Islet precursor cell (in vitro differentiated cells): ENCODE measurements at places on chromosomes 7 and 10.
A peak's percentile ranks its signal among the peaks of the same experiment; 100 is the strongest.

GRCh38 chr10:118565301-118566075 is 30.0 kb downstream of the PRLHR start:
- DNase-seq, result peak; percentile 30

DNA sequence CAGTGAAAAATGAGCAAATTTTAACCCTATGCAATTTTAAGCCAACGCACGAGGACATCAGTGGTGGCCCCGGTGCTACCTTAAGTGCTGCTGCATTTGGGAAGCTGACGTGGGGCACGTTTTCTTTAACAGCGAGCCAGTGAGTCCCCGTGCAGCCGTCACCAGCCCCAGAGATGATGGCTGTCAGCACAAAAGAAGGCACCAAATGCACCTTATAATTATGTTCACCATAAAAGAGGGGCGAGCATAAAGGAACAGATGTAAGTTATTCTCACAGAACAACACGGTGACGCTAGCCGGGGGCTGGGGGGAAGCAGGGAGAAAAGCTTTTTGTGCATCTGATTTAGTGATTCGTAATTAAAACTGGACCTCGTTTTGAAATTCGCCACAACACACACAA is 260.1 kb downstream of the DNAJB6 start:
- DNase-seq, result no peak

GRCh38 chr7:25929448-25929847 is 222.6 kb upstream of the NFE2L3 start:
- DNase-seq, result no peak

GRCh38 chr10:90652519-90652918 is 205.3 kb downstream of the HTR7 start:
- peak; percentile 56 for DNase-seq

GRCh38 chr7:127736511-127736910 is 84.5 kb downstream of the SND1 start:
- no peak for DNase-seq

GRCh38 chr7:159139202-159139601 is 5.5 kb downstream of the VIPR2 start:
- peak; percentile 12 for DNase-seq

GRCh38 chr7:50101873-50102272 is 8.8 kb upstream of the ZPBP start:
- DNase-seq, result no peak

DNA sequence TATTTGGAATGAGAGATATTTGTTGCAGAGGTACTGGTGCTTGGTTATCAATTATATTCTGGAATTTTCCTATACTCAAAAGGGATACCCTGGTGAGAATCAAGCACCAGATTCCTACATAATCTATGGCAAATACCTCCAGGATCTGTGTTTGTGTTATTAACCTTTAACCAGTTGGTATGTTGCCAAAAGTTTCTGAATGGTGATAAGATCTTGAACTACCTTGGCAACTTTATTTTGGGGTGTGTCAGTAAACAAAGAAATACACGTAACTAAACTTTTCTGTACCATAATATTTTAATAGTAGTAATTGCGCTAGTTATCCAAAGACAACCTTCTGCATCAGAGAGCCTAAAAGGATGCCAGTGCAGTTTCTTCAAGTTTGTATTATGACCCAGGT is 13.4 kb downstream of the SCIN start:
- DNase-seq, result no peak

DNA sequence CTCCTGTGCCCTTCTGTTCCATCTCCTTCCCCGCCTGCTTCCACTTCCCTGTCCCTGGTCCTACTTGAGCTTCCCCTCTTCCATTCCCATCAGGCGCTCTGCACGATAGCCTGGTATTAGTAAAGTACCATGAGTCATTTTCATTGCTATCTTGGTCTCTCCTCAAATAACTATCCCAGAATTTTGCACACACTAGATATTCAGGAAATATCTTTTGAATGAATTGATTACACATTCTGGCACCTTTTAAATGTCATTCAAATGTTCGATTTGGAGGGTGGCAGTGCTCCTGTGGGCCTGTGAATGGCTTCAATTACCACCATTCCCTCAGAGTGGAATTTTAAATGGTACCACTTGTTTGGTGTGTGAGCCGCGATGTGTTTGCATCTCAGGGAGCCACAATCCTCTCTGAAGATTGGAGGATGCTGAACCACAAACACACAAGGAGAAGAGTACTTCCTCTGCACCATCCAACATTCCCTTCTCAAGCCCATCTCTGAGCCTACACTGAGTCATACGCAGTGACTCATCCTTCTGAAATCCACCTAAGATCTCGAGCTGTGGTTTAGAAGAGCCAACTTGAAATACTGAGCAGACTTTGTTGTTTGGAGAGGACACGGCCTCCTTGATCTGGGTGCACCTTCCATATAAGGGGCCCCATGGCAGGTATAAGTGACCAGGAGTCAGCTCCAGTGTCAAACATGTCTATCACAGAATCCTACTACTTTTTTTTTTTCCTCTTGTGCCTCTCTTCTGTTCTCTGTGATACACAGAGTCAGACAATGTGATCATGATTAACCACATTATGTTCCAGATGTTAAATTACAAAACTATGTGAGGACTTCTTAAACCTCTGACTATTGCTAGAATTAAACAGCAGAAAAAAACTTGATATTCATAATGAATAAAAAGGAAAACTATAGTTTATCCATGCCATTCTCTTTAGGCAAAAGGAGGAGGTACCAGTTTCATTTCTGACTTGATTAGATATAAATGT is 81.9 kb downstream of the BMPER start:
- peak; percentile 97 for DNase-seq

GRCh38 chr10:30978843-30979242 is 52.8 kb downstream of the ZNF438 start:
- DNase-seq, result no peak

- no peak for DNase-seq
Observed at GRCh38 chr7:44120395-44120794, 3.0 kb downstream of the POLD2 start.

DNA sequence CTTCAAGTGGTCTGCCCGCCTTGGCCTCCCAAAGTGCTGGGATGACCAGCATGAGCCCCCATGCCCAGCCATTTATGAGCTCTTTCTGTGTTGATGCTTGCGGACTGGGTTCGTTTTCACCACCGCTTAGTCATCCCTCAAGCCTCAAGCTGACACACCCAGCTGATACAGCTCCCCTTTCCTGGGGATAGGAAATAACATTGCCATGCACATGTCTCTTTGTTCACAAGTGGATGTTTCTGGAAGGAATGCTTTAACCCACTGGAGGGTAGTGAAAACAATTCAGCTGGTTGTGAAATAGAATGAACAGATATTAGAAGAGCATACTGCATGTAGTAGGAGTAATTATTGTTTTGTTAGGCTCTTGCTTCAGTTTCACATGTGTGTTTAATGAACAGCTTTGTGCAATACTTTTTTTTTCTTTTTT is 8.5 kb upstream of the METTL27 start:
- peak; percentile 86 for DNase-seq

- DNase-seq, result no peak
Observed at GRCh38 chr7:4650433-4651047, 31.6 kb upstream of the FOXK1 start.

DNA sequence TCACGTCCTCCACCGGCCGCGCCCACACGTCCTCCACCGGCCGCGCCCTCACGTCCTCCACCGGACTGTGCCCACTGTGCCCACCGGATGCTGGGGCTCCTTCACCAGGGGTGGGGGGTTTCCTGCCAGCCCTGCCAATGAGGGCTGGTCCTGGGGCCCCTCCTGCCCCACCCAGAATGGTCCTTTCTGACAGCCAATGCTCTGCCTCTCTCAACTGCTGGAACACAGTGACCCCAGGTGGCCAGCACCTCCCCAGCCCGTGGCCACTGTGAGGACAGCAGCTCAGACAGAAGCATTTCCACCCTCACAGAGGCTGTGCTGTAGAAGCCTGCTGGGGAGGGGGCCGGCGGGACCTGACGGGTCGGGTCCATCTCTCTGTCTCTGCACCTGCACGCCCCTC is 90.1 kb upstream of the DNAAF5 start:
- DNase-seq, result no peak

DNA sequence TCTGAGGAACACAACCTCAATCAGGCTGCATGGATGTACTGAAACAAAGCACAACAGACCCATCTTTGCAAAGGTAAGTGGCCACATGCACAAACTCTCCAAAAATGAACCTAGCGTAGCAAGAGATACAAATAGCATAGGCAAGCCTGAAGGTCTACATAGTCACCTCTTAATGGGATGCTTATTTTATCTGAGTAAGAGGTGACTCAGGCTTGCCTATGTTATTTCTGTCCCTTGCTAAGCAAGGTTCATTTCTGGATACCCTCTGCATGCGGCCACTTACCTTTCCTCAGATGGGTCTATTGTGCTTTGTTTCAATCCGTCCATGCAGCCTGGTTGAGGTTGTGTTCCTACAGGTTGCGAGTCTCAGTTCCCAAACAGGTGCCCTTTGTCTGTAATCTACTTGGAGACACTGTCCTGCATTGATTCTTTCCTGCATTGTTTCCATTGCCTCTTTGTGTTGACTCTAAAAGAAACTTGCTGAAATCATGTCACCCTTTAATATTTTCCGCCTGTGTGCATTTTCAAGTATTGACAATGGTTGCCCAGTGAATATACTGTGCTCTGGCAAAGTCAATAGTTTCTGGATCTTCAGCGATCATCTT is 291.8 kb upstream of the LYZL1 start:
- no peak for DNase-seq

GRCh38 chr7:149703044-149703650 is 70.2 kb downstream of the ZNF467 start:
- no peak for DNase-seq

DNA sequence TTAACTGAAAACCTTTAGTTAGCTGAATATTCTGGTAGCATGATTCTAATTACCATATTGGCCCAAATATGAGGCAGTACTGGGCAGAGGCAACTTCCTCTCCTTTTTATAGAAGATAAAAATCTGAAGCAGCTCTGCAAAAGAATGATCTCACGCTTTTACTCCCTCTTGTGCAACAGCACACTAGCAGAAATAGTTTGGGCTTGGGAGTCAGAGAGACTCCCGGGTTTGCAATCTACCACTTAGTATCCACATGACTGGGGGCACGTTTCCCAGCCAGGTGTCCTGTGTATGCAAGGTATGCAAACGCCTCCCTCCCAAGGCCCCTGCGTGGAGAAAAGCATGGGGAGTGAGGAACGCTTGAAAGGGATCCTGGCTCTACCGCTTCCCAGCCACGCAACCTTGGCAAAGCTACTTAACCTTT is 47.2 kb upstream of the RHEB start:
- peak; percentile 88 for DNase-seq

DNA sequence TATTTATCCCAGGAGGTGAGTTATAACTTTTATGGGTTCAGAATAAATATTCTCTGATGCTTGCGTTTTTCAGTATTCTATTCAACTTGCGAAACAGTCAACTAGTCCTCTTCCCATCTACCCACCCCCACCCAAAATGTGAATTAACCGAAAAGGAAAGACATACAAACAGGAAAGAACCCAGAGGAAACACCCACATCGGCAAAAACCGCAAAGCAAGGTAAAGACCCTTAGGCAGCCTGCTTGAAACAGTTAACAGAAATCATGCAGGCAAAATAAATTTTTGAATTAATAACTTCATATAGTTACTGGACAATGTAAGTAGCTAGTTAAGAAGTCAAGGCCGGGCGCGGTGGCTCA is 5.4 kb downstream of the ZC3HAV1 start:
- no peak for DNase-seq

DNA sequence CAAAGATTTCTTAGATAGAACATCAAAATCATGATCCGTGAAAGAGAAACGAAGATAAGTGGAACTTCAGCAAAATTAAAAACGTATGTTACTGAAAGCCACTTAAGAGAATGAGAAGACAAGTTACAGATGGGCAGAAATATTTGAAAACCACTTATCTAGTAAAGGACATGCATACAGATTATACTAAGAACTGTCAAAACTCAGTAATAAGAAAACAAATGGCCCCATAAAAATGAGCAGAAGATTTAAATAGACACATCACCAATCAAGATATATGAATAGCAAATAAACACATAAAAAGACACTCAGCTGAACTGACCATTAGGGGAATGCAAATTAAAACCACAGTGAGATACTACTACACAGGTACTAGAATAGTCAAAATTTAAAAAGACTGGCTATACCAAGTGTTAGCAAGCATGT is 343.7 kb downstream of the PTEN start:
- no peak for DNase-seq

DNA sequence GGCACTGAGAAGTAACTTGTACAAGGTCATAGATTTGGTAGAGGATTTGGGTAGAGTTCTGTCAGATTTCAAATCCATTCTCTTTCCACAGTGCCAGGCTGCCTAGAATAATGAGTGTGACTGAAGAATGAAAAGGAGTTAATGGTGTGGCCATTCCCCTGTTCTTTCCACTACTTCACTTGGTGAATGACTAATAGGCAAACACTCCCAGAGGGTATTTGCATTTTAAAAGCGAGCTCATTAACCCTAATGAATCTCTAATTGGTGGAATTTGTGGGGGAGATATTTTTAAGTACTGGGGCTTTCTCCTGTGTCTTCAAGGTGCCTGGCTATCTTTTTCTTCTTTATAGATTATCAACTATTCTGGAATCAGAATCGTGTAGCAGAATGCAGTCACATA is 74.8 kb upstream of the RPA3 start:
- DNase-seq, result no peak

GRCh38 chr7:55120501-55121198 is 101.8 kb downstream of the EGFR start:
- no peak for DNase-seq

DNA sequence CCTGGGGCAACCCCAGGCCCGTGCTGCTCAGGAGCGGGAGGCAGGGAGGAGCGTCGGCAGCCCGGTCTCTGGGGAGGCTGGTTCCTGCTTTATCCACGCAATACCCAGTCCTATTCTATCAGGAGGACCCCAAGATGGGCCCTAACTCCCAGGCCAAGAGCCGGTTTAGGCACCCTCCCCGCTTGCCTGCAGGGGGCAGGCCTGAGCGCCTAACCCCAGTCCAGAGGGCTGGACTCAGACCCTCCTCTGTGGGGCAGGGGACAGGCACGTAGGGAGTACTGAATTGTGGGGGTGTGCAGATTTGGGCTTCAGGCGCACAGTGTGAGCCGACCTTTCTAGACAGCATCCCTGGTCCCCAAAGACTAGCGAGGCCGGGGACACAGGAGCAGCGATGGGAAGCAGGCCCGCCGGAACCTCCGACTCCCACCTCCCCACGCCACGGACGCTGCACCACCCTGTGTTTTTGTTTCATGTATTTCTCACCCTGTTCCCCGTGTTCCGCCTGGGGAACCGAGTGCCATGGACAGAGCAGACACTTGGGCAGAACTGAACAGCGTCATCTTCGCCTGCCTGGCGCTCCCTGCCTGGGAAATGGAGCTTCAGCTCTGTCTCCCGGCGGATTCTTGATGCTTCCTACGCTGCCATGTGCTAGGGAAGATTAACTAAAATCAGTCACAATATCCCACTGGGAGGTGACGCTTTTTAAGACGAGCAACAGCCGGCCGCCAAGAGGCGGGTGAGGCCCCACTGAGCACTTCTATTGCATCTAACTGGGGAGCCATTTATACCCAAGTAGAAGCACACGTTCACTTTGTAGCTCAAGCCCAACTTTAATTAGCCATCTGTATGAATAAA is 5.3 kb downstream of the NUDT1 start:
- DNase-seq, result peak; percentile 75

- DNase-seq, result no peak
Observed at GRCh38 chr7:112150823-112151641, 55.2 kb downstream of the DOCK4 start.
